ENCODE measurements at places on chromosomes 1 and 21. TPM values are rescaled to one million over a fixed set of nuclear protein-coding genes. Genes with fewer than 3 reads are reported as not detected.

GRCh38 chr1:50418600-50419109 lies 4.6 kb downstream of the DMRTA2 start:
- H3K27ac ChIP-seq = no peak overlapping the region
- no peak for DNase-seq
- H3K4me3 ChIP-seq = peak overlapping the region; percentile 21
- H3K4me1 ChIP-seq = peaks cover 11% of the 10 kb centered on the region

- no peaks in the 10 kb centered on the region for H3K27me3 ChIP-seq
- peak; percentile 48 for DNase-seq
- no peaks in the 10 kb centered on the region for H3K36me3 ChIP-seq
- H3K4me3 ChIP-seq = no peak overlapping the region
- no peak overlapping the region for H3K27ac ChIP-seq
- H3K4me1 ChIP-seq = peaks cover 10% of the 10 kb centered on the region
These were observed 177.5 kb downstream of the SETD4 start for GRCh38 chr21:35882791-35883240.

GRCh38 chr1:171868217-171868803 lies 27.0 kb downstream of the DNM3 start:
- H3K4me1 ChIP-seq = no peaks in the 10 kb centered on the region
- no peaks in the 10 kb centered on the region for H3K36me3 ChIP-seq
- H3K27me3 ChIP-seq = no peaks in the 10 kb centered on the region
- H3K27ac ChIP-seq = no peak overlapping the region

DNA sequence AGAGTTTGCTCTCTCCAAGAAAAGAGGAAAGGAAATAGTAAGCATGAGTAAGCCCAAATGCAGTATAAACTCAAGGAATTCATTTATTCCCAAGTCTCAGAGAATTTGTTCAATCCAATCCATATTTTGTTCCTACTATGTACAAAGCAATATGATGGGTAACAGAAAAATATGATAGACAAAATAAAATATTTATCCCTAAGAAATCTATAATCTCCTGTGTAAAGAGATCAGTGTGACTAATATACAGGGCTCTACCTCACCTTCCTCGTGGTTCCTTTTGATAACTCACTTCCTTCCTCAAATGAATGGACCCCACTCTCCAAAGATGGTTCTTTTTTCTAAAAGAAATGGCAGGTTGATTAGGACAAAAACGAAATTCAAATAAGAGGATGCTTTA lies 7.6 kb downstream of the CLSPN start:
- H3K36me3 ChIP-seq = peaks cover 34% of the 10 kb centered on the region
- no peak overlapping the region for H3K27ac ChIP-seq
- no peak overlapping the region for H3K4me3 ChIP-seq
- no peaks in the 10 kb centered on the region for H3K4me1 ChIP-seq
- no peaks in the 10 kb centered on the region for H3K27me3 ChIP-seq
- DNase-seq = no peak

DNA sequence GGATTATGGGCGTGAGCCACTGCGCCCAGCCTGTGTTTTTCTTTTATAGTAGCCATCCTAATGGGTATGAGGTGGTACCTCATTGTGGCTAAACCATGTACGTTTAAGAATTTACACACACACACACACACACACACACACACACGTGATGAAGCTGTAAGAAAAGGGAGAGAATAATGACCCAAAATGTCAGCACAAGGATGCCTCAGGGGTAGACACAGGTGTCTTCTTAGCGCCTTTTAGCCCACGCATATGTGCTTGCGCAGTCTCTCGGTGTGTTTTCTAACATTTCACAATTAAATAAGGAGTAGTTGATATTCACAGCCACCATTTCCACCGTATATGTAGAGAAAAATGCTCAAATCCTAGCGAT lies 782 bp upstream of the PFKL start:
- DNase-seq = no peak
- peaks cover 74% of the 10 kb centered on the region for H3K4me1 ChIP-seq
- H3K4me3 ChIP-seq = peak overlapping the region; percentile 80
- H3K27ac ChIP-seq = peak overlapping the region; percentile 87
- H3K27me3 ChIP-seq = peaks cover 31% of the 10 kb centered on the region

GRCh38 chr1:82893712-82894470 lies 1093.2 kb downstream of the ADGRL2 start:
- no peaks in the 10 kb centered on the region for H3K4me1 ChIP-seq
- H3K36me3 ChIP-seq = no peaks in the 10 kb centered on the region
- H3K27me3 ChIP-seq = no peaks in the 10 kb centered on the region
- DNase-seq = no peak
- no peak overlapping the region for H3K27ac ChIP-seq
- no peak overlapping the region for H3K4me3 ChIP-seq

DNA sequence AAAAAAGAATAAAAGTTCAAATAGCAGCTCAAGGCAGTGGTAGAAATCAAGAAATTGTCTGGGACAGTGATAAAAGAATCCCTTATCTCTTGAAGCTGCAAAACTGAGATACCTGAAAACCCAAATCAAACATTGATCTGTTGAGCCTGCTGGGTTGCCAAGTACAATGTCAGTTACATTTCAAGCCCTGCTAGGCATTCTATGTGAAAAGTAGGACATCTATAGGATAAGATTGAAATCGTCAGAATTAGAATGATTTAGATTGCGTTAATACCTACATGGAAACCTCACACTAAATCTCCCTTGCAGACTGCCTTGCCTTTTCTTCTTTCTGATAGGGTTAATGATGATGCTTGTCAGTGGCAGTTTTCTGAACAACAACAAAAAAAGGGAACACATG lies 1684.4 kb upstream of the B3GALT2 start:
- no peaks in the 10 kb centered on the region for H3K4me1 ChIP-seq
- DNase-seq = no peak

GRCh38 chr1:147210987-147211386 lies 14.2 kb downstream of the FMO5 start:
- H3K4me3 ChIP-seq = no peak overlapping the region
- peaks cover 40% of the 10 kb centered on the region for H3K36me3 ChIP-seq
- H3K4me1 ChIP-seq = peaks cover 74% of the 10 kb centered on the region
- peak overlapping the region; percentile 75 for H3K27ac ChIP-seq
- no peaks in the 10 kb centered on the region for H3K27me3 ChIP-seq
- peak; percentile 60 for DNase-seq

DNA sequence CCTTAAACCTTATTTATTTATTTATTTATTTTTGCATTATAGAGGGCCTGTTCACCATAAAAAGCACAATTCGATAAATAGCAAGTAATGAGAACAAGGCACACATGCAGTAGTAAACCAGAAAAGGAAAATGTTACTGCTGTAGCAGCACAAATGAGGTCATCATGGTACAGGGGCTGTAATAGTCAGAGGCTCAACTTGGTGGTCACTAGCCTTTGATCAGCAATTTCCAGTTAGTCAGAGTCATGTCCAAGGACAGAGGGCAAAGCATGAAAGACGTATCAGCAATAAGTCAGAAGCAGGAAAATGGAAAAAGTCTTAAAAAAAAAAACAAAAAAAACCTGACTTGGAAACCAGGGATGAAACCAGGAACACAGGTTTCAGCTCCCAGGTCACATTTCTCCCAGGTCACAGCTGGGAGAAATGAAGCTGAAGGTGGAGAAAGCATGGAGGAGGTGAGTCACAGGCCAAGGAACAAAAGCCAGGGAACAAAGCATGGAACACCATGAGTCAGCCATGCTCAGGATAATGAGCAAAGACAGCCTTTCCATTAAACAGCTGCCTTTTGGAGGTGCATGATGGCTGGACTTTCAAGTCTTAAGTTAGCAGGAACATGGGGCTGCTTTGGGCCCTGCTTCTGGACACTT lies 556.3 kb downstream of the LTN1 start:
- H3K27ac ChIP-seq = no peak overlapping the region
- no peak overlapping the region for H3K4me3 ChIP-seq
- H3K4me1 ChIP-seq = no peaks in the 10 kb centered on the region
- no peak for DNase-seq
- no peaks in the 10 kb centered on the region for H3K36me3 ChIP-seq

- H3K27me3 ChIP-seq = no peaks in the 10 kb centered on the region
- H3K27ac ChIP-seq = no peak overlapping the region
- no peak for DNase-seq
- peaks cover 34% of the 10 kb centered on the region for H3K4me1 ChIP-seq
- no peaks in the 10 kb centered on the region for H3K36me3 ChIP-seq
- no peak overlapping the region for H3K4me3 ChIP-seq
These were observed 51.5 kb upstream of the CNN3 start for GRCh38 chr1:94978401-94978800.

DNA sequence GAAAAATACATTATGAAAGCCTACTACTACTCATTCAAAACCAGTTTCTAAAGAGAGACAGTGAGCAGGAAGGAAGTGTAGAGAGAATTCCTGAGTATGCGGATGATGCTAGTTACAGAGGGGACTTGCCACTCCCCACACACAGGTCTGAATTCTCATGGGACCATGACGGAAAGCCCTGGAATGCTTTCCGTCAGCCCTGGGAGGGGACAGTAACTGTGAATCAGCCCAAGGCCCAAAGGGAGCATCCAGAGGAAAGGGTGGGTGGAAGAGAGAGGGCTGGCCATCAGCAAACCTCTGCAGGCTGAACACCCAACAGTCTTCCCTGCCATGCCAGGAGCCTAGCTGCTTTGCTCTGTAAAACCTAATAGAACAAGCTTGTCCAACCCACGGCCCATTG lies 36.4 kb downstream of the RCSD1 start:
- no peak overlapping the region for H3K27ac ChIP-seq
- no peaks in the 10 kb centered on the region for H3K4me1 ChIP-seq
- H3K4me3 ChIP-seq = no peak overlapping the region
- H3K36me3 ChIP-seq = no peaks in the 10 kb centered on the region

- no peak overlapping the region for H3K27ac ChIP-seq
- no peaks in the 10 kb centered on the region for H3K27me3 ChIP-seq
- no peaks in the 10 kb centered on the region for H3K4me1 ChIP-seq
- no peak for DNase-seq
- no peak overlapping the region for H3K4me3 ChIP-seq
These were observed 57.5 kb downstream of the AK5 start for GRCh38 chr1:77339326-77339725.

GRCh38 chr21:44999972-45000636 lies 60.3 kb downstream of the SLX9 start:
- no peak for DNase-seq
- H3K27ac ChIP-seq = no peak overlapping the region
- no peaks in the 10 kb centered on the region for H3K36me3 ChIP-seq
- H3K4me1 ChIP-seq = peaks cover 59% of the 10 kb centered on the region

- H3K27me3 ChIP-seq = no peaks in the 10 kb centered on the region
- H3K27ac ChIP-seq = no peak overlapping the region
- DNase-seq = no peak
These were observed 84.4 kb upstream of the RAB4A start for GRCh38 chr1:229186373-229187056.

GRCh38 chr1:229757226-229757625 lies 131.2 kb downstream of the URB2 start:
- no peak overlapping the region for H3K4me3 ChIP-seq
- peaks cover 2% of the 10 kb centered on the region for H3K27me3 ChIP-seq
- no peaks in the 10 kb centered on the region for H3K4me1 ChIP-seq
- DNase-seq = no peak

DNA sequence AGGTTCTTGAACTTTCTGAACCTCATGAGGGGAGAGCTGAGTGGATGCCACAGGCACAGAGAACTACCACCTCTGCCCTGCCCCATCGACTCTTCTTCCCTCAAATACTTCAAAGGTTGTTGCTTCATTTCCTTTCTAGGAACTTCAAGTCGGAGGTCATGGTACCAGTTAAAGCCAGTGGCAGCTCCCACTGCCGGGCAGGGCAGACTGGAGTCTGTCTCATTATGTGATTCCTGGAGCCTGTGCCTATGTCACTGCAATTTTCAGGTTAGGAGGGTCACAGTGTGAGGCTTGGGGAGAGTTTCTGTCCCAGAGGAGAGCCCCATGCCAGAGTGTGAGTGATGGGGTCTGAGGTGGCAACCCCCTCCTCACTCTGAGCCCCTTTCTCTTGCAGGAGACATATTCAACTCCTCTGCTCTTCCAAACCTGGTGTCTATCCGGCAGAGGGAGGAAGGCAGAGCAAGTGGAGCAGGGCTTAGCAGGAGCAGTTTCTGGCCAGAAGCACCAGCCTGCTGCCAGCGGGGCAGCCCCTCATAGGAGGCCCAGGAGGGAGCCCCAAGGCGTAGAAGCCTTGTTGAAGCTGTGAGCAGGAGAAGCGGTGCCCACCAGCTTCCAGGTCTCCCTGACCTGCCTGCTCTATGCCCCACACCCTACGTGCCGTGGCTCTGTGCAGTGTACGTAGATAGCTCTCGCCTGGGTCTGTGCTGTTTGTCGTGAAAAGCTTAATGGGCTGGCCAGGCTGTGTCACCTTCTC lies 29.3 kb downstream of the CAMK1G start:
- no peaks in the 10 kb centered on the region for H3K4me1 ChIP-seq
- H3K4me3 ChIP-seq = no peak overlapping the region
- no peaks in the 10 kb centered on the region for H3K27me3 ChIP-seq
- H3K27ac ChIP-seq = no peak overlapping the region
- no peaks in the 10 kb centered on the region for H3K36me3 ChIP-seq
- no peak for DNase-seq

DNA sequence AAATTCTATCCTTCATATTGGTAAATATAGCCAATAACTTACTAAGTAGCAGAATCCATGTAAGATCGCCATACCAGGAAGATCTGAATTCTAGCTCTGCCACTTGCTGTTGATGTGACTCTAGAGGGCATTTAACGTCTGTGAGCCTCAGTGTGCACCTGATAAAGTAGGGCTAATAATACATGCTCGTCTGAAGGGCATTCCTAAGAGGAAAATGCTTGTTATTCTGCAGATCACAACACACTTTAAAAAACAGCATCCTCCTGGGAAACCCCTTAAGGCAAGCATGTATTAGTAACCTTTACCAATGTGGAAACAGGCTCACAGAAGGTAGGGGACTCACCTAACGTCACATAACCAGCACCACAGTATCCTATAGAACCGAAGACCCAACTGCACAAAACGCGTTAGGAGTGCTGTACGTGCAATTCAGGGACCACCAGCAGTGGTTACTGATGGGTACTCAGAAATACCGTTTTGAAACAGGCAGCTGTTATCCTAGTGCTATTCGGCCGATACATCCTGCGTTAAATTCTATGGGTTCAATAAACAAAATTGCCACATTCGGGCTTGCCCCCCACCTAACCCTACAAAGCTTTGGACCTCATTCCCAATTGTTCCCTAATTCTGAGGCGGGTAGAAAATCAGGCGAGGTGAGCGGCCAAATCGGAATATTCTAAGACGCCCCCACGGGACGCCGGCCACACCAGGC lies 758 bp downstream of the DEPDC1 start:
- no peaks in the 10 kb centered on the region for H3K36me3 ChIP-seq
- no peaks in the 10 kb centered on the region for H3K27me3 ChIP-seq
- peak overlapping the region; percentile 77 for H3K27ac ChIP-seq
- peak; percentile 10 for DNase-seq
- peak overlapping the region; percentile 90 for H3K4me3 ChIP-seq

- no peak overlapping the region for H3K27ac ChIP-seq
- no peak overlapping the region for H3K4me3 ChIP-seq
- H3K27me3 ChIP-seq = no peaks in the 10 kb centered on the region
- H3K4me1 ChIP-seq = peaks cover 33% of the 10 kb centered on the region
These were observed 235.4 kb downstream of the TTLL7 start for GRCh38 chr1:83763361-83764095.

- no peaks in the 10 kb centered on the region for H3K27me3 ChIP-seq
- H3K27ac ChIP-seq = peak overlapping the region; percentile 93
- peak overlapping the region; percentile 96 for H3K4me3 ChIP-seq
- no peak for DNase-seq
- peaks cover 36% of the 10 kb centered on the region for H3K4me1 ChIP-seq
These were observed 459 bp downstream of the SERBP1 start for GRCh38 chr1:67429528-67430357.

- H3K4me1 ChIP-seq = peaks cover 27% of the 10 kb centered on the region
- H3K27me3 ChIP-seq = peaks cover 3% of the 10 kb centered on the region
- H3K36me3 ChIP-seq = no peaks in the 10 kb centered on the region
- H3K27ac ChIP-seq = no peak overlapping the region
- H3K4me3 ChIP-seq = no peak overlapping the region
- DNase-seq = no peak
These were observed 13.0 kb upstream of the DMBX1 start for GRCh38 chr1:46476673-46477072.

The S100A12 gene
- polyA plus RNA-seq = not detected

The RAP1GAP gene
- polyA plus RNA-seq = 46.1 TPM

The TTC24 gene
- 0.18 TPM for polyA plus RNA-seq

The NOS1AP gene
- polyA plus RNA-seq = 1.9 TPM

The TNFRSF18 gene
- polyA plus RNA-seq = not detected

The FCRL6 gene
- polyA plus RNA-seq = not detected

Data from HepG2 (cell line).